Stimulated activated CD8-positive, alpha-beta memory T cell treated with anti-CD3 and anti-CD28 coated beads, Interleukin-7, amount 100 ng/mL, for 1 hour (primary cell): ENCODE measurements at places on chromosomes 12 and 14.

- no peak for DNase-seq
These were observed 91.9 kb upstream of the DHRS4 start for GRCh38 chr14:23861666-23862065.

DNA sequence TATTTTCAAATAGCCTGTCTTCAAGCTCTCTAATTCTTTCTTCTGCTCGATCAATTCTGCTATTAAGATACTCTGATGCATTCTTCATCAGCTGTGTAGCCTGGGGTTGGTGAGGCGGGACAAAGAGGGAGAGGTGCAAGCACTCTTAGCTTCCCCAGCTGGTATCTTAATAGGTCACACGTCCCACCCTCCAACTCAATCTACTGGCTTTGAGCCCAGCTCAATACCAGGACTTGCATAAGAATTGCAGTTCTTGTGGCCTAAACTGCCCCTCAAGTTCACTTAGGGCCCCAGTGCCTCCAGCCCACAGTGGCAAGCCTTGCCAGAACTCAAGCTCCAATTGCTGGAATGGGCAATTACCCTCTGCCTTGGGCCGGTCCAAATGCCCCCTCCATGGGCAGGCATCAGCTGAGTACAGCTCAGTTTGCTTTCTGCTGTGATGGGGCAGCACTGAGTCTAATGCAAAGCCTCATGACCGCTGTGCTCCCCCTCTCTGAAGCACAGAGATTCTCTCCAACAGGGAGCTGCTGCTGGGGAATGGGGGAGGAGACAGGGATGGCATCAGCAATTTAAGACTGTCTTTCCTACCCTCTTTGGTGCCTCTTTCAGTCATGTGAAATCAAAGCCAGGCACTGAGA is 5.6 kb upstream of the SPATA7 start:
- DNase-seq, result no peak

- no peak for DNase-seq
These were observed 246.6 kb upstream of the RTL1 start for GRCh38 chr14:101150039-101150610.

- no peak for DNase-seq
These were observed 175.3 kb downstream of the TSPAN9 start for GRCh38 chr12:3252450-3252891.

DNA sequence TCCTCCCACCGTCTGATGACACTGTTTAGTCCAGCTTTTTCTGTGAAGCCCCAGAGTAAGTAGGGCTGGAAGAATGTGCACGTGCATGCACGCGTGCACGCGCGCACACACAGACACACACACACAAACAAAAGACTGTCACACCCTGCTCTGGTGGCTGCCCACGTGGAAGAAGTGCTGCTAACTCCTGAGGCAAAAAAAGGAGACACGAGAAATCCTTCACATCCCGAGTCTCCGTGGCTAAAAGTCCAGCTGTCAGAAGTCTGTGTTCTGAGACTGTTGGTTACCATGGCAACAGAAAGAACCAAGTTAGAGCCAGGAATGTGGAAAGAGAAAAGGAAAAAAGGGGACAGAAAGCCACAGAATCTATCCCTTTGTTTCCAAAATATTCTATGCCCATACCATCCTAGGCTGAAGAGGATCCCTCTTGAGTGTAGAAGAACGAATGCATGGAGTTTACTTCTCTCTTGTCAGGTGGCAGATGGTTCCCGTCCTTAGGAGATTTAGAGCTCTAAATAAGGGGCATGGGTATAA is 1.6 kb upstream of the C12orf71 start:
- no peak for DNase-seq

GRCh38 chr12:15777355-15778012 is 11.7 kb downstream of the EPS8 start:
- no peak for DNase-seq

DNA sequence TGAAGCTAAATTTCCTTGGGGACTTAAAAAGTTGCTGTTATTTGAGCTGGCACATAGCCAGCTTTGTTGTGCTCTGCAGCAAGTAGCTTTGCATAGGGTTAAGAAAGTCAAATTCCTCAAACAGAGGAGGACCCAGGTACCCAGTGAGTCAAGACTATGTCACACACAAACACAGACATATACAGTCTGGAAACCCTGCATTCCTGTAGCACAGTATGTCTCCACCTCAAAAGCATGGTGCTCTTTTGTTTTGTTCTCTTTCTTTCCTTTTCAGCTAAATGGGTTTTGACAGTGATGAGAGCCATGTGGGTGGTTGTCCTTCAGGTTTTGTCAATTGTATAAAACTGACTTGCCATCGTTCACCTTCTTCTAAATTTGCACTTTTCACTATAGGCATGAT is 179.6 kb upstream of the DIO2 start:
- DNase-seq, result no peak

DNA sequence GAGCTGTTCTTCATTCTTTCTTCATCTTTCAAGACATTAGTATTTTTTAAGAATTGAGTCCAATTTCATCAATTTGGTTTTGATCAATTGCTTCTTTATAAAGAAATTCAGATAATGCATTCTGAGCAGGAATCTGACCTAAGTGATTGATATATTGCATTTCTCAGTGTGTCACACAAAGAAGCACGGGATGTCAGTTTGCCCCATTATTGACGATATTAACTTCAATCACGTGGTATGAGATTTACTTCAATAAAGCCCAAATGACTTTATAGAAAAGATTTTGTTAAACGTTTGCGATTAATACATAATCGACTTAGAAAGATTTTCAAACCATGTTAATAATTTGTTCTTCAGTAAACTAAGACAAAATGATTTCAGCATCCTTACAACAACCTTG is 1254.2 kb downstream of the FSCB start:
- no peak for DNase-seq

- no peak for DNase-seq
These were observed 21.4 kb downstream of the B4GALNT3 start for GRCh38 chr12:480831-481816.

- DNase-seq, result no peak
These were observed 12.4 kb downstream of the CALM1 start for GRCh38 chr14:90409209-90409730.

DNA sequence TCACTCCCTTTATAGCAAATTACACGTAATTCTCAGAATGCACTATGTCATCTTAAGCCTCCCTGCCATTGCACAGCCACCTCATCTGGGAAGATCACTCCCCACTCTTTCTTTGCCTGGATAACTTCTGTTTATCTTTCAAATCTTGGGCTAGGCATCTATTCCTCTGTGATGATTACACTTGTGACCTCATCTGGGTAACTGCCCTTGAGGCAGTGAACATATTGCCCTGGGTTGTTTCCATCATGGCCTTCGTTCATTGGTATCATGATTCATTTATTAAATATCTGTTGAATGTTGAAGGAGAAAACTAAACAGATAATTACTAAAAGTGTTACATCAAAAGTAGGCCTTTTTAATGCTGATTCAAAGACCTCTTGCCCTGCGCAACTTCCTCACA is 26.2 kb upstream of the PDE3A start:
- no peak for DNase-seq

- DNase-seq, result no peak
These were observed 921 bp downstream of the RAD51B start for GRCh38 chr14:67820428-67820971.
